CD4-positive, alpha-beta memory T cell (primary cell): ENCODE measurements at places on chromosomes 1 and 21. TPM values are rescaled to one million over a fixed set of nuclear protein-coding genes. Genes with fewer than 3 reads are reported as not detected.

Gene CTNNBIP1
- polyA plus RNA-seq = 10.0 TPM

DNA sequence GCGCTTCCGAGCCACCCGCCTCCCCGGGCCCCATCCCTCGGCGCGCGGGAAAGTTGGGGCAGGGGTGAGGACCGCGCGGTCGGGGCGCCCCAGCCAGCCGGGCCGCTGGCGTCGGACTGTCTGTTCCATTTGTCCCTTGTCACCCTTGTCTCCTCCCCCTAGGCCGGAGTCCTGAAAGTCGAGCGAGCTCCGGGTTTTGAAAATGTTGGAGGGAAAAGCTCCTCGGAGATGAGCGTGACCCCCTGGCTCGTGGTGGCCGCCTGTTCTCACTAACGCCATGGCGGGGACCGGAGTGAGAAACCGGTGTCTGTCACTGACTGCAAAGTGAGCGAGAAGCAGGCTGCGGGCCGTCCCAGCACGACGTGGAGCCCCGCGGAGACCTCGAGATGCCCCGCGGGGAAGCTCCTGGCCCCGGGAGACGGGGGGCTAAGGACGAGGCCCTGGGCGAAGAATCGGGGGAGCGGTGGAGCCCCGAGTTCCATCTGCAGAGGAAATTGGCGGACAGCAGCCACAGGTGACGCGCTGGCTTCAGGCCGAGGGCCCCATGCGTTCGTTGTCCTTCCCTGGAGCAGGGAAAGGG is 491 bp downstream of the PER3 start:
- H3K27ac ChIP-seq = peak overlapping the region; percentile 86
- peaks cover 7% of the 10 kb centered on the region for H3K36me3 ChIP-seq
- no peaks in the 10 kb centered on the region for H3K27me3 ChIP-seq
- H3K4me3 ChIP-seq = no peak overlapping the region

GRCh38 chr1:39678889-39679288 is 7.0 kb upstream of the NT5C1A start:
- DNase-seq = no peak
- H3K4me1 ChIP-seq = peaks cover 29% of the 10 kb centered on the region
- no peaks in the 10 kb centered on the region for H3K36me3 ChIP-seq
- no peak overlapping the region for H3K27ac ChIP-seq
- H3K27me3 ChIP-seq = no peaks in the 10 kb centered on the region

DNA sequence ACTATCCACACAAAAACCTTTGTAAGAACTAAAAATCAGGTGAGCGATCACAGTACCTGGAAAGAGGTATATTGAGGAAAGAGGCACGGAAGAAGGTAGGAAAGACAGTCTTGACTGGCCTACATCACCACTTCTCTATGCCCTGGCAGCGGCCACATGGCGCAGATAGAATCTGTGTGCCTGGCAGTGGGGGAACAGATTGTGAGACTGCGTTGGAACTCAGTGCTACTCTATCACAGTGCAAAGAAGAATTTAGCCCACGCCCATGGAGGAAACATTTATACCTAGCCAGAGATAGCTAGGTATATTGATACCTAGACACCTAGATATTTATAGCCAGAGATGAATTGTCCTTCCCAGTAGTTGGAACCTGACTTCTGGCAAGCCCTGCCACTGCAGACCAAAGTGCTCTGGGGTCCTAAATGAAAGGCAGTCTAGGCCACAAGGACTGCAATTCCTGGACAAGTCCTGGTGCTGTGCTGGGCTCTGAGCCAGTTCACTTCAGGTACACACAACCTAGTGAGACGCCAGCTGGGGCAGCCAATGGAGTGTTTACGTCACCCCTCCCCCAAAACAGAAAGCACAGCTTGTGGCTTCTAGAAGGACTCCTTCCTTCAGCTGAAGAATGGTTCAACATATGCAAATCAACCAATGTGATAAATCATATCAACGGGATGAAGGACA is 51.9 kb downstream of the DHX9 start:
- H3K4me3 ChIP-seq = no peak overlapping the region
- DNase-seq = no peak
- no peaks in the 10 kb centered on the region for H3K27me3 ChIP-seq
- peaks cover 9% of the 10 kb centered on the region for H3K4me1 ChIP-seq
- peaks cover 13% of the 10 kb centered on the region for H3K36me3 ChIP-seq
- H3K27ac ChIP-seq = no peak overlapping the region

DNA sequence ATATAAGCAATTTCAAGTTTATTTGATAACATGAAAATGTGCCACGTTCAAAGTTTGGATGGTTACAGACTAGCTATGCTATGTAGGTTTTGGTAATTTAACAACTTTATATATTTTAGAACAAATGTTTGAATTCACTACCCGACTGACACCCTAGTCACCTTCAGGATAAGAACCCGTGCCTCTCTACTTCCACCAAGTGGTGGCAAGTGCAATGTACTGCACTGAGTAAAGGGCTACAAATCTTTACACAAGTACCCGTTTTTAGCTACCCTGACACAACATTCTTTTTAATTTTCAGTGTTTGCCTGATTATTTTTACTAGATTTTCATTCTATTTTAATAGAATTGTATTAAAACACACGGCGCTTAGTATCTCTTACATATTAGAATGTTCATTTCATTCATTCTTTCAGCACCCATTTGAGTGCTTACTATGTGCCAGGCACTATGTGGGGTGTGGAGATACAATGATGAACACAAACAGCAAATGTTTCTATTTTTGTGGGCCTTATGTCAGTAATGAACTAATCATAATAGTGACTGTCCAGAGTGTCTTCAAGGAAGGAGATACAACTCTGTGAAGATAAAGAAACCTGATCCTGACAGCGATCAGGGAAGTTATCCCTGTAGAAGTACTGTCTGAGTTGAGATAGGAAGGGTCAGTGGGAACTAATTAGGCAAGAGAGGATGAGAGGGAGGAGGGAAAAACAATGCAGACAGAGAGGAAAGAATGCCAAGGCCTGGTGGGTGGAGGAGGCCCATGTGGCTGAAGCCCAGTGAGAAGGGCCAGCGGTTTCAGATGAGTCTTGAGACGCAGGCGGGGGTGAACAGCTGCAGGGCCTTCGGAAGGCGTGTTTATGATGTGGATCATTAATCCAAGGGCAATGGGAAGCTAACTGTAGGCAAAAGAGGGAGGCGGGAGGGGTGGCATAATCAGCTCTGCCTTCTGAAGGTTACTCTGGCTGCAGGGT is 3.8 kb downstream of the LCA5L start:
- peaks cover 13% of the 10 kb centered on the region for H3K4me1 ChIP-seq
- H3K4me3 ChIP-seq = no peak overlapping the region
- no peak overlapping the region for H3K27ac ChIP-seq
- H3K27me3 ChIP-seq = no peaks in the 10 kb centered on the region

Gene ARHGEF10L
- not detected for polyA plus RNA-seq
